Adipocyte (in vitro differentiated cells): ENCODE measurements at places on chromosomes 7 and 10.

GRCh38 chr7:106777674-106778299 is 87.3 kb upstream of the PIK3CG start:
- DNase-seq, result no peak

DNA sequence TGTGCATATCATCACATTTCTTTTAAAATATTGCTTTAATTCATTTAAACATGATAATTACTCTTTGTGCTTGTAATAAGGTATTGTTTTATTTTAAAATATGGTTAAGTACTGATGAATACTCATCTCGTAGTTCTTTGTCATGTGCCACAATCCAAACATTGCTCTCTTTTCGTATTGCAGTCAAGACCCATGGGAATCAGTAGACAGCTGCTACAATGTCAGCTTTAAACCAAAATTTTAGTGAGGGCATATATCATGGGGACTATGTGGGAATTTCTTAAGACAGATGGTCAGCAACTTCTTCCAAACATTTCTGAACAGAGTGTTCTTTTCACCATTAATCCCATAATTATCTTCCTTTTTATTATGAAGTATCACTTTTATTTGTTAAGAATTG is 77.2 kb upstream of the FZD1 start:
- no peak for DNase-seq

GRCh38 chr7:106068538-106068961 is 43.6 kb downstream of the SYPL1 start:
- peak; percentile 12 for DNase-seq

DNA sequence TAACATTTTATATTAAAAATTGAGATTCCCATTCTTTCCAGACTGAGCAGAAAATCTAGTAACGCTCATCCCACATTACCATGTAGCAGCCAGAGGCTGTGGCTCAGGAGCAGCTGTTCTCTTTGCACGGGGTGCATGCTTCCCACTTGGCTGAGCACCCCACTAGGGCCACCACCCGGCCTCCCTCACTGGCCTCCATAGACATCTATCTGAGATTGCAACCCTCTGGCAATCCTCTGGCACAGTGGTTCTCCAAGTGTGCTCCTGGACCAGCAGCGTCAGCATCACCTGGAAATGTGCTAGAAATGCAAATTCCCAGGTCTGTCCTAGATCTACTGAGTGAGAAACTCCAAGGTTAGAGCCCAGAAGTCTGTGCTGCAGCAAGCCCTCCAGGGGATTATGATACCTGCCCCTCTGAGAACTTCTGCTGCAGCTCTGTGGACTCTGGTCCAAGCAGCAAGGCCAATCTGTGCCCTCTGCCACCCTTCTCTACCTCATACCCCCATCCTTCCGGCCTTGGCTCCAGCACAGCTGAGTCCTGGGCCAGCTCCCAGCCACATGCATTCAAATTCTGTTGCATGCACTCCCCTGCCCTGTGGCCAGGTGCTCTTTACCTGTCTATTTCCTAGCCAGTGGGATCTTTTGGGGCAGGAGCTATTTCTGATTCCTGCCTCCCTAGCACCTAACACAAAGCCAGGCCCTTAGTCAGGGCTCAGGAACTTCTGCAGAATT is 301.5 kb downstream of the GRID1 start:
- no peak for DNase-seq

DNA sequence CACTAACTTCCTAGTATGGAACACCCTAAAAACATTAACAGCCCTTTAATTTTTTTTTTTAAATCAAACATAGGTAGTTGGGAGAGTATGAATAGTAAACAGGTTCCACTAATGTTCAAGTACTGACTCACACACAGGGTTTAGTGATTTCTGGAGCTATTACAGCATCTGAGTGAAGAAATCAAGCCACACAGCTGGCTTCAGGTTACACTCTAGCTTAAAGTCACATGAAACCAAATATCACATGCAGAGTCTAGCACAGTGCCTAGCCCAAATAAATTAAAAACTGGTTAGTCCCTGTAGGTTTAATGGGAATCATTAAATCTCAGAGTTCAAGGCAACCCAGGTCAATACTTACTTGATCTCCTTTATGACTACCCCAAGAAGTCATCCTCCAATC is 11.6 kb downstream of the PANK1 start:
- peak; percentile 86 for DNase-seq

GRCh38 chr10:126465771-126466170 is 77.5 kb upstream of the ADAM12 start:
- no peak for DNase-seq

- DNase-seq, result no peak
Observed at GRCh38 chr10:12915637-12916168, 85.8 kb downstream of the CCDC3 start.

DNA sequence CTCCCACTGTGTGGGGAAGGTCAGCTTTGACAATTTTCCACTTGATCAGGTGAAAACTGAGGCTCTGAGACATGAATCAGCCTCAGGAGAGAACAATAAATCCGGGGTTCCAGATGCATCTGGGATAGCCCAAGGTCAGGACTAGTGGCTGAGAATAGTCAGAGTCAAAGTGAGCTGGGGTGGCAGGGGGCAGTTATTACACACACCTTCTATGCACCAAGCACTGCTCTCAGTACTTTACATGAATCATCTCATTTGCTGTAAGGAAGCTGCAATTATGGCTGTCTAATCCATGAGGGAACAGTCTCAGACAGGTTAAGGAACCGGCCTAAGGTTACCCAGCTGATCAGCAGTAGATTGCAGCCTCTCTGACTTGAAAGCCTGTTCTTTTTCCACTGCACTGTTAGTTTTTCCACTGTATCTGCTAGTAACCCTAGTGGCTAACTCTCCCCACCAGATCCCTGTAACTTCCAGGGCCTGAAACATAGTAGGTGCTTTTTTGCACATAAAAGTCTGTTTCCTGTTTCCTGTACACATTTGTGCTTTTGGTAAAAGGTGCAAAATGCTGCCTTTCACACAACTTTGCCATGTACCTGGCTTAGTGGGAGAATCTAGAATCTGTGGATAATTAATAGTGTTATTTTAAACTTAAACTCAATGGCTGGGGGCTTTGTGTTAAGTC is 125.9 kb downstream of the EMX2 start:
- no peak for DNase-seq

GRCh38 chr7:82141427-82141826 is 302.1 kb downstream of the CACNA2D1 start:
- DNase-seq, result no peak

DNA sequence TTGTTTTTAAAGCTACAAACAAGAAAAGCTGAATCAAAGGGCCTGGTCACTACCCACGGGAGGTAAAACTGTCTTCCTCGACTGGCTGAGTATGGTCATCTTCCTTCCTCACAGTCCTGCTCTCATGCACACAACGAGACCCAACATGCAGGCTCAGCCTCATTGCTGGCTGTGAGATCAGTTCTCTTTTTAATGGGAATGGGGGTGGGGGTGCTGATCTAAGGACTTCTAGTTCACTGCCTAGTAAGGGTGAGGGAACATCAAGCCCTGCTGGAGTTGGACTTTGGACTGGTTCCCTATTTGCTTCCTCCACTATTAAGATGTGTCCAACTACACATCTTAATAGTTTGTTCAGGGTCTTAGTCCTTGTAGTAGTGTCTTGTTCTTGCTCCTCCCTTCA is 48.2 kb downstream of the ABCB4 start:
- DNase-seq, result no peak

DNA sequence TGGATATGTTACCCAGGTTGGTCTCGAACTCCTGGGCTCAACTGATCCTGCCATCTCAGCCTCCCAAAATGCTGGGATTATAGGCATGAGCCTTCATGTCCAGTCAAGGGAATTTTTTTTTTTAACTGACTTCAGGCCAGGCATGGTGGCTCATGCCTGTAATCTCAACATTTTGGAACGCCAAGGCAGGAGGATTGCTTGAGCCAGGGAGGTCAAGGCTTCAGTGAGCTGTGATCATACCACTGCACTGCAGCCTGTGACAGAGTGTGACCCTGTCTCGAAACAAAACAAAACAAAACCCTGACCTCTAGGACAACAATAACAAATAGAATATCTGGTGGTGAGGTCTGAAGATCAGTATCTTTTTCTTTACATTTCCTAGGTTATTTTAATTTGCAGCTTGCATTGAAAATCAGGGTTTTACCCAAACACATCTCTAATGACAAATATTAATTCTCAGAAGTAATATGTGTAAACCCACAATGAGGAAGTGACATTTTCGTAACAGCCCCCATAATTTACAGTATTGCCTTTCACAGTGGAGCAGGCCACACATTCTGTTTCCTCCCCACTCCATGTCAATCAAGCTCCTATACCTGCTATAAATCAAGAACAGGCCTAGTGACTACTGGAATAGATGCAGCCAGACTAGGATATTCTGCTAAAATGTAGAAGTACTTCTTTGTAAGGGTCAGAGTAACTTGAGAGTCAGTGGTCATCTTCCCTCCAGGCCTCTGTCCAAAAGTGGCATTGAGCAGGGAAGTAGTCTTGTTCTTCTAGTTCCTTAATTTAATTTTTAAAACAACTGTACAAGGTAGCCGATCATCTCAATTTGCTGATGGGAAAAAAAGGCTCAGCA is 43.3 kb upstream of the ECHDC3 start:
- no peak for DNase-seq

- no peak for DNase-seq
Observed at GRCh38 chr10:5658871-5659618, 7.3 kb downstream of the ASB13 start.

GRCh38 chr7:64183126-64183742 is 23.8 kb upstream of the ZNF735 start:
- peak; percentile 0 for DNase-seq
